Glutamatergic neuron (in vitro differentiated cells): ENCODE measurements at places on chromosomes 3 and 15. TPM values are rescaled to one million over a fixed set of nuclear protein-coding genes. Genes with fewer than 3 reads are reported as not detected.

MUC4 gene
- 2.5 TPM for total RNA-seq

ZNF502 gene
- total RNA-seq = 0.32 TPM

TMEM202 gene
- total RNA-seq = not detected

ITGA11 gene
- total RNA-seq = 0.22 TPM

MAP6D1 gene
- 10.2 TPM for total RNA-seq

LMAN1L gene
- not detected for total RNA-seq

SEMA6D gene
- total RNA-seq = 255 TPM

HMCES gene
- 37.7 TPM for total RNA-seq

DPPA2 gene
- 0.42 TPM for total RNA-seq

CSPG4 gene
- 1.1 TPM for total RNA-seq

C3orf52 gene
- total RNA-seq = 1.4 TPM

SLCO3A1 gene
- total RNA-seq = 27.9 TPM

RPL22L1 gene
- total RNA-seq = 10.8 TPM

GOLGA6B gene
- total RNA-seq = not detected

SLC22A14 gene
- total RNA-seq = 0.93 TPM

IGSF11 gene
- 8.2 TPM for total RNA-seq

PAK6 gene
- total RNA-seq = not detected

MYLK gene
- 4.3 TPM for total RNA-seq

LYZL4 gene
- total RNA-seq = not detected

GAP43 gene
- total RNA-seq = 684 TPM

CYP1A2 gene
- not detected for total RNA-seq

CKMT1B gene
- total RNA-seq = 18.8 TPM

STRIT1 gene
- not detected for total RNA-seq

ADAMTS9 gene
- 2.3 TPM for total RNA-seq

GOLGA8J gene
- not detected for total RNA-seq

SPATA12 gene
- not detected for total RNA-seq

RTP4 gene
- total RNA-seq = not detected
